Activated T-cell treated with anti-CD3 and anti-CD28 coated beads for 1 hour (primary cell): ENCODE measurements at places on chromosomes 3 and 15.

DNA sequence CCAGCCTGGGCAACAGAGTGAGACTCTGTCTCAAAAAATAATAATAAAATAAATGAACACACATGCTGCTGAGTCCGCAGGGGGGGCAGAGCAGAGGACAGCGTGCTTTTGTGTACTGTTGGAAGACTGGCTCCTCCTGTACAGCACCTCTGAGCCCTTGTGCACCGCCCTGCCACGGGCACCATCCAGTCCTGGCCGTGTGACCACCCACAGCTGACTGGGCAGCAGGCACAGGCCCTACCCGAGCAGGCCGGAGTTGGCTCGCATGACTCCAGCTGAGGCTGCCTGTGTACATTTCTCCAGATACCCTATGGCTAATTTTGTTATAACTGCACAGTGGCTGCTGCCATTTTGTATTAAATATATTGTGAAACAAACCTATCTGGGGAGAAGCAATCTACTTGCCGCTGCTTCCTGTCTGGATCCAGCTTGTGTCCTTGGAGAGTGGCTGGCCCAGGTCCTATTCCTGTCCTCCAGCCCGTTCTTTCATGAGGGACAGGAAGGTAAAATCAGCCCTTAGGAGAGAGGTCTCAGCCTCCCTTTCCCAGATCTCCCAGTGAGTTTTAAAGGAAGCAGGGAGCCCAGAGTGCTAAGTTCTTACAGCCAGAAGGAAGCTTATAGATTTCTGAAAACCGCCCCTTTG is 14.6 kb downstream of the IVD start:
- no peak for DNase-seq

GRCh38 chr15:67018026-67018425 is 47.4 kb upstream of the SMAD3 start:
- DNase-seq, result no peak

DNA sequence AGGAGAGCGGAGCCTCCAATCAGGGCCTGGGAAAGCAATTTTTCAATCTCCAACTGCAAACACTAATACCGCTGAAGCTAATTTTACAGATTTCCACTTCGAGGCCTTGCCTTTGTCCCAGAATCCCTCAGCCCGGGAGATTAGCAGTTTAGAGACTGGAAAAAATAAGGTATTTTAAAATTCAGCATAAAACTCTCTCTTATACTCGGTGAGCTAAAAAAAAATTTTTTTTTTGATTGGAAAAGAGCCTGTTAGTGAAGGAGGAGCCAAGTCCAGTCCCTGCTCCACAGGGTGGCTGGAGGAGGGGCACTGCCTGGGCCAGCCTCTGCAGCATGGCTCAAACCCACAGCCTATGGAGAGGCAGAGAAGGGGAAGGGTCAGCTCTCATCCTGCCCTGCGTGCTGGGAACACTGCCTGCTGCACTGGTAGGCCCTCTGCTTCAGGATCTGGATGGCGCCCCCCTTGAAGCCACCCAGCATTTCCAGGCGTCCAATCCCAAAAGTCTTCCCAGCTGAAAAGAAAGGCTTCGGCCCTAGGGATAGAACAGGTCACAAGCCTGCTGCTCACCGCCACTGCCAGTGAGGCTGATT is 48.9 kb downstream of the CACNA2D2 start:
- no peak for DNase-seq

- no peak for DNase-seq
These were observed 10.2 kb upstream of the KLF15 start for GRCh38 chr3:126367316-126367805.

DNA sequence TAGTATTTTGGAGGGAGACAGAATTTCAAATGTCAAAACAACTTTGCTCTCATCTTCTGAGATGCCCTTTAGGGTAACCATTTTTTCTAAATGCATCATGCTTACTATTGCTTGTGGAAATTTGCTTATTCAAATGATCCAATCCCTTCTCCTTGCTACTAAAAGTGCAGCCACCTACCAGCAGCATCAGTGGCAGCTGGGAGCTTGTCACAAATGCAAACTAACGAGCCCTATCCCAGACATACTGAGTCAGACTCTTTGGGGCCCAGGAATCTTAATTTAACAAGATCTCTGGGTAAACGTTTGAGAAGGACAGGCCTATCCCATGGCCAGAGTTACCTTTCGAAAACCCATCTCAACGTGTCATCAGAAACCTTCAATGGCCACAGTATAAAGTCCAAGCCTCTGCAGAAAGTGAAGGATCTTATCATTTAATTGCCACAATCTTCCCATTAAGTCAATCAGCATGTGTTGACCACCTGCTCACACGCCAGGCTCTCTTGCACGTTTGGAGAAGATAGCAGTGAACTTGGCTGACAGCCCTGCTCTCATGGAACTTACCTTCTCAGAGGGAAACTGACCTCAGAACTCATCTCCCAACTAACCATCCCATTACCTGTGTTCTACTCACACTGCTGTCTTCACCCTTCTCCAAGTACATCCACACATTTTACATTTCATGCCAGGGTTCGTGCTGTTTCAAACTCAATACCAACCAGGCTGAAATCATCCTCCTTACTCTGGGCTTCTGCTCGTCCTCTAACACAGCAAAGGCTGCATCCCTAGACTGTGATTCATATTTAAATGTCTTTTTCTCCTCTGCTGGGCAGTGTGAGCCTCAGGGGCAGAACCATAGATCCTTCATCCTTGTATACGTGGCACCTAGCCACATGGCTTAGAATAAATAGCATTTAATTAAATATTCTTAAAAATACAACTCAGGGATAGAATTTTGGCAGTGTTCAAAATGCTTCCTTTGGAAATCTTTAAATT is 24.8 kb upstream of the VGLL4 start:
- DNase-seq, result no peak

- DNase-seq, result no peak
These were observed 277.9 kb upstream of the TLE3 start for GRCh38 chr15:70375586-70375985.

DNA sequence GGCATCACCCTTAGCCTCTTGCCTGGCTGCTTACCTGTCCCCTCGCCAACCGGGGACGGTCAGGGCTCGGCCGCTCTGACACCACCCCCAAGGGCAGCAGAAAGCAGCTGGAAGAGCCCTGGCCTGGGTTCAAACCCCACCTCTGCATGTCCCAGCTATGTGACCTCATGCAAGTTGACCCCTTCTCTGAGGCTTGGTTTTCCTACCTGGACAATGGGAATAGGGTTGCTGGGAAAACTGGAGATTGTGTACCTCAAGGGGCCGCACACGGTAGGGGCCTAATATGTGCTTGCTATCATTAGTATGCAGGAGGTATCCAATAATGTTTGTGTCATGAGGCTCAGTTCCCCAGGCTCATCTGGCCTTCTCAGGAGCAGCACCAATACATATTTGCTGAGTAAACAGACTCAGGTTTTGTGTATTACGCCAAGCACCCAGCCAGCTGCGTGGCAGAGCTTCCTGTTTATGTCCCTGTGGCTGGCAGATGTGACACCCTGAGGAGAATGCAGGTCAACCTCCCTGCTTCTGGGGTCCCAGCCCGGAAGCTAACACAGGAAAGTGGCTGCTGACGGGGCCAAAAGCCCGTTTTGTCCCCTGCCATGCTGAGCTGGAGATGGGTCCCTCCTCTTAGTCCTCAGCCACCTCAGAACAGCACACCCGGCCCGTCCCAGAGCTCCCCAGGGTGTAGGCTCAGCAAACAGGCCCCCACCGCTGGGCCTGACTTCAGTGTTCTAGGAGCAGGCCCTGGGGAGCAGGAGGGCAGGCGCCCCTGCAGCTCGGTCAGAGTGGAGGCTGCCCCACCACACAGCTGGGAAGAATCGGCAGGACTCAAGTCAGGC is 29.7 kb downstream of the PLXND1 start:
- DNase-seq, result peak; percentile 31

DNA sequence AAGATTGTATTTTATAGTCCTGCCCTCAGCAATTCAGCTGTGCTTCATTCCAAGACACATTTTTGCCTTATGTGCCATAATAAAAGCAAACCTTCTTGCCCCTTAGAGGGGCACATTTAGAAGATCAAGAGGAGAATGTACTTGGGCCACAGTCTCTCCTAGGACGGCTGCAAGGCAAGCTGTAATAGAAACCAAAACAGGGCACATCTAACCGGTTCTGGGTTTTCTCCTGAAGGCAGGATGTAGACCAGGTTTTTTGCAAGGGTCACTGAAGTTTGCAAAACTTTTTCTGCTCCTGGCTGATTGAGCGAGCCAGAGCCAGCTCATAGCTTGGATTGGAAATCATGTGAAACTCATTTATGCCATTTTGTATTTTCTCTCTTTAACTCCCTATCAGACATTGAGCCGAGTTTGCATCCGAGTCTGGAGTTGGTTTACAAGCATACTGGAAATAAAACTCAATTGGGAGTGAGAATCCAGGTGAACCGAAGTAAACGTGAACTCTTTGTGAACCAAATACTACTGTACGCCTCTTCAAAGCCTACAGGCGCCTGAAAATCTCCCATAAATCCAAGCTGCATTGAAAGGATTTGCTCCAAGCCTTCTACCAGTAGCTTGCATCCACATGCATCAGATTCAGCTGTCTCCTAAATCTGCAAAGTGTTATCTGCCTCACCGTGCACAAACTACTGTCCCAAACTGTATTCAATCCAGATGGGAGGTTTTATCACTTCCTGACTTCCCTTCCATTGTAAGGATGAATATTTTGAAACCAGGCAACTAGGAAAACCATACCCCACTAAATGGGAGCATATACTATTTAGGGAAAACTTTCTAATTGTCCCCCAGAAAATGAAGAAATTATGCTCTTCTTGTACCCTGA is 60.9 kb upstream of the TSC22D2 start:
- DNase-seq, result no peak

DNA sequence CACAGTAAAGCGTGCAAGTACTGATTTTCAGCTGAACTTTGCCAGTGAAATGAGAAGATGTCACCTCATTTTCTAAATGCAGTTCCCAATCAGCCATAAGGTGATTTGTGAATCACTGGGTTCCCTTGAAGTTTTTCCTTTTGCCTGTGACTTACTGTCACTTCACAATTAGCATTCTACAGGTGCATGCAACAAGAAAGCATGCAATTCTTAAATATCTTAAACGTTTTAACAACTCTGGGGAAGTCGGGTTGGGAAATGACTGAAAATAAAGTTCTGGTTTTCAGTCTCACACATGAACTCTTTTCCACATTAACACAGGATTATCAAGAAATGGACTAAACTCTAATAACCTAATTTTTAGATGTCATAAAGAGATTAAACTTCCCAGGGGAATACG is 5.2 kb downstream of the GSK3B start:
- DNase-seq, result no peak

GRCh38 chr3:120298996-120299395 is 14.0 kb upstream of the GPR156 start:
- no peak for DNase-seq

DNA sequence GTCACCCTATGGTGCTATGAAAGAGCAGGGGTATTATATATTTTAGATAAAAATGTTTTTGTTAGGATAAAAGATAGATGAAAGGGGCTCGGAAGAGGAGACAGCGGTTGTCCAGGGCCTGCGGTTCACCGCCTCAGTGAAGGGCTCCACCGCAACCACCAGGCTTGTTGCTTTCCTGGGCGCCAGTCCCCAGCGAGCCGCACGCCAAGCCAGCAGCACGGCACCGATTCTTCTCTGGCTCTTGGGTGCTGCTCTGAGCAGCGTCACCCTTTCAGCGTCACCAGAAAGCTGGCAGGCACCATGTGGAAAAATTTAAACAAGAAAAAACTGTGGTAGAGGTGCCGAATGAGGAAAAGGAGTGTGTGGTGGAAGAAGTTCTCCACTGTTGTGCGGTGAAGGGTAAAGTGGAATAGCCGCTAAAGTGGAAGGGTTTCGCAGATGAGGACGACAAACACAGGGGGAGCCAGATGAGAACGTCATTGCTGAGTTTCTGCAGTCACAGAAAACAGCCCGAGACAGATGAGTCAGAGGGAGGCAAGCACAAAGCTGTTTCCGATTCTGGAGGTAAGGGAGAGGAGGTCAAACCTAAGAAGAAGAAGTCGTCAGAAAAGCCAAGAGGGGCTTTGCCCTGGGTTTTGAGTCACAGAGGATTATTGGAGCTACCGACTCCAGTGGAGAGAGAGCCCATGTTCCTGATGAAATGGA is 569.2 kb downstream of the ZBBX start:
- no peak for DNase-seq

- no peak for DNase-seq
These were observed 160.9 kb downstream of the EDEM1 start for GRCh38 chr3:5348229-5348902.

DNA sequence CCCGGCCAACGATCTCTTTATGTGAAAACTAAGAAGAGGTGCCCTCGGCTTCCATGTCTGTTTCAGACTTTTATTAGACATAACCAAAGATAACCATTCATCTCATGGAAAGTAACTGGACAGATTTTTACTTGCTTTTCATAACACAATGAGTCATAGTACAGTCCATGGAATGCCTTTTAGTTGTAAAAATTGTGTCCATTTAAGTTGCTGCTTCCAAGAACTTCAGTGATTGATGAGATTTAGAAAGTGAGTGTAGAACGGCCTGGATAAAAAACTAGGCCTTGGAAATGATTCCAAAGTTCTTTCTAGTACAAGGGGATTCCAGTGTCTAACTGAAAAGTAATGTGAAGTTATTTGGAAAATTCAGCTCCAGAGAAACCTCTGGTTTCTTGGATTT is 10.8 kb downstream of the EIF2AK4 start:
- no peak for DNase-seq

DNA sequence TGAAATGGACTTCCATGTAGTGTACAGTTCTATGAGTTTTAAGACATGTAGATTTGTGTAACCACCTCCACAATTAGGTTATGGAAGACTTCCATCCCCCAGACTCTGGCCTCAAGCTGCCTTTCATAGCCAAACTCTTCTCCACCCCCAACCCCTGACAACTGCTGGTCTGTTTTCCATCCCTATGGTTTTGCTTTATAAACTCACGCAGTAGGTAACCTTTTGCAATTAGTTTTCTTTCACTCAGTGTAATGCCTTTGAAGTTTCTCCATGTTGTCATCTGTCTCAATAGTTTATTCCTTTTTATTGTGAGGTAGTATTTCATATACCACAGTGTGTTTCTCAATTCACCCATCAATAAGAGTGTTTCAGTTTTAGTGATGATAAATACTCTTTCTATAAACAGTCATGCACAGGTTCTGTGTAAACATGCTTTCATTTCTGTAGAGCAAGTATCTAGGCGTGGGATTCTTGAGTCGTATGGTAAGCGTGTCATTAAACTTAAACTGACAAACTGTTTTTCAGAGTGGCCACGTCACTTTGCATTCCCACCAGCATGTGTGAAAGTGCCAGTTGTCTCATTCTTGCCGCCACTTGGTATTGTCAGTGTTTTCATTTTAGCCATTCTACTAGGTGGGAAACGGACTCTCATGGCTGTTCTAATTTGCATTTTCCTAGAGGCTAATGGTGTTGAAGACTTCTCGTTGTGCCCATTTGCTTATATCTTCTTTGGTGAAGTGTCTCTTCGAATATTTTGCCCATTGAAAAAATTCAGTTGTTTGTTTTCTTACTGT is 47.3 kb upstream of the ALDH1A3 start:
- DNase-seq, result no peak

DNA sequence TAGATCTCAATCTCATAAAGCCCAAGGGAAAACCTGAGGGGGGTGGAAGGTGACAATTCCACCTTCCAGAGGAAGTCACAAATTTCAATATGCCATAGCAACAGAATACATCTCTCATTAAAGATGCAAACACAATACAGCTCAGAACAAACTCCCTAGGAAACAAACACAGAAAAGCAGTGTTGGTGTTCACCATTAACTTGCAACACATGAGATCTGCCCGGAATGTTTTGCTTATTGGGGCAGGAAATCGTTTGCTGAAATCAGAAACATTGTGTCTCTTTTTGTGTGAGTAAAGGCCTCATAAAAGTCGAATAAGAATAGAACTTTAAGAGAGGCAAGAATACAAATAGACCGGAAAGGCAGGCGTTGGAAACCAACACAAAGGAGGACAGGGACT is 5.8 kb upstream of the RYR3 start:
- no peak for DNase-seq
